ENCODE measurements at places on chromosomes 12 and 14.

GRCh38 chr12:125610292-125610691 lies 545.1 kb downstream of the AACS start:
- no peak for DNase-seq

DNA sequence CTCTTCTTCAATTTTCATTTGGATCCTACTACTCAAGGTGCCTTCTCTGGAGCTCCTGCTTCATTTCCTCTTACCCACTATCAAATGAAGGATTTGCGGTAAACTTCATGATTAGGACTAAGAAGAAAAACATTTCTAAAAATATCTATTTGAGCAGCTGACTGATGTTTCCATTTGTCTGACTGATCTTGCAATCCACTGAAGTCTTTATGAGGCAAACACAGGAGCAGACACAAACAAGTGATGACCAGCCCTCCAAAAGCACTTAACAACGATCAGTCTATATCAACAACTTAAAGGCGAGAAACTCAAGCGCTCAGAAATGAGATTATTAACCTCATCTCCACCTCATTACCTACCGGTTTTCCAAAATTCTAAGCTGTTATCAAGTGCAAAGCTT lies 26.2 kb downstream of the OSBPL8 start:
- no peak for DNase-seq

- DNase-seq, result no peak
Observed at GRCh38 chr14:52948836-52949235, 2.0 kb downstream of the FERMT2 start.

DNA sequence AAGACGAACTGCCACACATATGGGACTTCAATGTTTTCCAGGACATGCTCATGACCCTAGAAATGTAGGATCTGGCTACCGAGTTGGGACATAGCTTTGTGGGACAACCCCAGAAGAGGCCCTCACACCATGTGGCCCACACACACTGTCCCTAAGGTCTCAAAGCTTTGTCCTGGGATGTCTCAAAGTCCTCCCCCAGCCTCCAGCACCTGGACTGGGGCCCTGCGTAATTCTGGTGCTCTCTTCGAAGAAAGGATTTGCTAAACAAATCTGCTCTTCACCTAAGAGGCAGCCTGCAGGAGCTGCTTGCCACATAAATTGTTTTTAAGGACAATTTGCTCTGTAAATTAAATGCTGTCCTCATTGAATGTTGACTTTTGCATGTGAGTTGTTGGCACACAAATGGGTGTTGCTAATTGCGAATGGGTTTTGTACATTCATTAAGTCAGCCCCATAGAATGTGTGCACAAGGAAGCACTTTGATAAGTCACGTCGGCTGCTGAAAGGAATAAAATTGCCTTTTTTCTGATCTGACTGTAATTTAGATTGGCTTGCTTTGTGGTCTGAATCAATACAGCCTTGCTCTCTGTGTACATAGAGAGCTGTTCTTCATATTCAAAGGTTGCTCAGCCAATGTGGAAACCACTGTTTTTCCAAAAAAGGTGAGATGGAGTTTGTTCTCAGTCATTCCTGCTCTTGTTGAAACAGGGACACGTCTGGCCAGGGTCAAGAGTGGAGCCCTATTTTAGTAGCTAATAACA lies 161.6 kb upstream of the PWP1 start:
- no peak for DNase-seq

DNA sequence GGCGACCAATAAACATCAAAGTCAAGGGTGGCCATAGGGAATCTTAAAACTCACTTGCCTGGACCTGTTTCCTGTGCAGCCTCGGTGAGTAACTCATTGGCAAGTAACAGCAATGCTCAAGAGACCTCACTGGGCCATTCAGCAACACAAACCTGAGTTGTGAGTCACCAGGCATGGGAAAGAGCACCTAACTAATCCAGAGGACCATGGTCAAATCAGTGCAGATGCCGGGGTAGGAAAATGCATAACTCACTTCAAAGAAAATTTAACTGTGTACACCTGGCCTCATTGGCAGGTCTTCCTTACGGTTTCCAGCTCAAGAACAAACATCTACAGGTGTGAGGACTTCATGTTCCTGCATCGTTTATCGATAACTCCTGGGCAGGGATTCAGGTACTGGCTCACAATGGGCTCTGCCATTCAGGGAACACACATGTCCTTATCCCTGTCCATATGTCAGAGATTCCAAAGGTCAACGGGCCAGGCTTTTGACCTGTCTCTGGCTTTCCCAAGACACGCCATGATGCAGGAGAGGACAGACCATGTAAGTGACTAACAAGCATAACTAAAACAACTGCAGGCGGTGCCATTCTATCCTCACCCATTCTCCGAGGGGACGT lies 211.8 kb downstream of the ANO2 start:
- no peak for DNase-seq

- no peak for DNase-seq
Observed at GRCh38 chr14:71163842-71164629, 256.8 kb downstream of the PCNX1 start.

- DNase-seq, result no peak
Observed at GRCh38 chr14:102318781-102319276, 717 bp upstream of the ZNF839 start.

DNA sequence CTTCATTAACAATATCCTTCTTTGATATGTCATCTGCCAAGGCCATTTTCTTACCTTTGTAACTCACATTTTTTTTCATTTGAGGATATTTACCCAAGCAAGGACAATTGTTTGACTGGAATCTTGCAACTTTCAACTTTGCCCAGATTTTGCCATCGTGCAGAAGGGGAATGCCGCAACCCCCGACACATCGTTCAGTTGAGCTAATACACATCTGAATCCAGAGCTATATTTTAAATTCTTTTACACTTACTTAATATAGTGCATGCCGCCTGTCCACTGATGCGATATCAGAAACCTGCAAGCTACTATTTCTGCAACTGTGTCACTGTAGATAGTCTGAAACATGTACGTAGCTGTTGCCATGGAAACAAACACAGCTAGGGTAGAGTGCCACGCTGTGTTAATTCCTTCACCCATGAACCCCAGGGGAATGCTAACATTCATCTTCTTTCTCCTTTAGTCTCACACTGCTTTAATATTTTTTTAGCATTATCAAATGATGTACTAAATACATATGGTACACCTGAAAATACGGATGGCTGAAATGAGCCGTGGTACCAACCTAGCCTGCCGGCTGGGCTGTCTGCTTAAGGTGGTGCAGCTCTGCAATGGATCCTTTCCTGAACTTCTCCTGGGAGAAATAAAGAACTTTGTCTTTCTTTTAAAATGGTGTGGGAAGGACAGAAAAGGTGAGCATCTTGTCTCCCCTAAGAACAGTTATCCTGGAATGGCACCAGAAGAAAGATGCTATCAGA lies 77.0 kb upstream of the FOXN3 start:
- DNase-seq, result no peak

DNA sequence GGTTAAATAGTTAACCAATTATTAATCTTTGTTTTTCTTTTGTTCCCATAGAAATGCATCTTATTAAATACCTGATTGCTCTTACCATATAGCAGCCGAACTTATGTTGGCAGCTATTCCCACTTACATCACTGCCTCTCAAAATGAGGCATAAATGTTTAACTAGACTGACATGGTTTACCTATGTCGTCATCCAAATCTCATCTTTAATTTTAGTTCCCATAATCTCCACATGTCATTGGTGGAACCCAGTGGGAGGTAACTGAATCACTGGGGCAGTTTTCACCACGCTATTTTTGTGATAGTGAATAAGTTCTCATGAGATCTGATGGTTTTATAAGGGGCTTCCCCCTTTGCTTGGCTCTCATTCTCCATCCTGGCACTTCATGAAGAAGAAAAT lies 499.2 kb upstream of the ATP2B1 start:
- DNase-seq, result no peak

DNA sequence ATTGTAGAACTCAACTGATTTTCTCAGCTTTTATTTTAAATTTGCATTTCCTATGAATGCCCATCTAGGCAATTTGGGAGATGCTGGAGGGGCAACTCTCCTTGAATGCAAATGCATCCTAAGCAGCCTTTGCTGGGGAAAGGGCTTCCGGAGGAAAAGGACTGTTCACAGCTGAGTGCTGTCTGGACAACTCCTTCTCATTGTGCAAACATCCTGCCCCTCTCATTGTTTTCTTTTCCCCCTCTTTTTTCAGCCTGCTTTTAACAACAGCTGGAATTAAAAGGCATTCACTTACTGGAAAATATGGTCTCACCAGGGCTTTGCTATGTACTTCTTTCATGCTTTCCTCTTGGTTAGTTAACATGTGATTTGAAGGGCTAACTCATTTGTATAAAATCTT lies 397.8 kb downstream of the FUT8 start:
- no peak for DNase-seq

DNA sequence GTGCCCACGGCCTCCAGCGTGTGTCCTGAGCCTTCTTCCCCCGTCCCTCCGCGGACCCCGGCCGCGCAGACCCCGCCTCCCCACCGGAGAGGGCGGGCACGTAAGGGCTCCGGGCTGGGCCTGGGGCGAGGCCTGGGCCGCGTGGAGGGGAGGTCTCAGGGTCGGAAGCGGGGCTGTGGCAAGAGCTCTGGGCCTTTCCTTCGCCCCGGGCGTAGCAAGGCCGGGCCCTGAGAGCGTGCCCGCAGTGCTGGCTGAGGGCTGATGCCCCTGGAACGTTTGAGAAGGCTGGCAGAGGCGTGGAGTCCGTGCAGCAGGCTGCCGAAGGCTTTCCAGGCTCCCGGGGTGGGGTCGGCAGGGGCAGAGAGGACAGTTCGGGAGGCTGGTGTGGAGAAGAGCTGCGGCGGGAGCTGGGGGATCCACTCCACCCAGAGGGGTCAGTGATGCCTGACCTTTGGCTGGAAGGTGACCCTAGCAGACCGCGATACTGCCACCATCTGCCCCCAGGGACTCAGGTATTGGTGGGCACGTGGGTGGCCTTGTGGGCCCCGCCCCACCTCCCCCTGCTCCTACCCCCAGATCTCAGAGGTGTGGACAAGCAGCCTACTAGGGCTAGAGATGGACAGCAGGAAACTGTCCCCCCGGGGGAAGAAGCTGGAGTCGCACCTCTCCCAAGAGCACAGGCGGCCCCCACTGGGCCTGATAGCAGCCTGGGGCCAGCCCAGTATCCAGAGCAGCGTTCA lies 558 bp downstream of the TEX22 start:
- DNase-seq, result peak; percentile 45

- DNase-seq, result no peak
Observed at GRCh38 chr12:12741660-12742059, 24.5 kb downstream of the CDKN1B start.

- no peak for DNase-seq
Observed at GRCh38 chr14:25803386-25804018, 753.6 kb upstream of the STXBP6 start.
